ENCODE measurements at places on chromosomes 2 and 18.

DNA sequence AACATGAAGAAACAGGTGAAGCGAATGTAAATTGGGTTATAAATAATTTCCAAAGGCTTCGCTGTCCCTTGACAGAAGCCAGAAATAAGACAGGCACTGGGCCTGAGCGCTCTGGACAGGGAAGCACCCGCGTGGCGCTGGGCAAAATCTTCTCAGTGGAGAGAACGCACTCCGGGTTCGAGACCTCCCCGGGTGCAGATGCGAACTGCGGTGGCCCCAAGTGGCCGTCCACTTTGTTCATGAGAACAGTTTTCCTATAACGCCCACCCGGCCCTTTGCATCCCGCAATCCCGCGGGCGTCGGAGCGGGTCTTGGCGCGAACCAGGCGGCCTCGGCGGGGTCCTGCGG is 651 bp upstream of the DPYSL5 start:
- DNase-seq, result peak; percentile 58

DNA sequence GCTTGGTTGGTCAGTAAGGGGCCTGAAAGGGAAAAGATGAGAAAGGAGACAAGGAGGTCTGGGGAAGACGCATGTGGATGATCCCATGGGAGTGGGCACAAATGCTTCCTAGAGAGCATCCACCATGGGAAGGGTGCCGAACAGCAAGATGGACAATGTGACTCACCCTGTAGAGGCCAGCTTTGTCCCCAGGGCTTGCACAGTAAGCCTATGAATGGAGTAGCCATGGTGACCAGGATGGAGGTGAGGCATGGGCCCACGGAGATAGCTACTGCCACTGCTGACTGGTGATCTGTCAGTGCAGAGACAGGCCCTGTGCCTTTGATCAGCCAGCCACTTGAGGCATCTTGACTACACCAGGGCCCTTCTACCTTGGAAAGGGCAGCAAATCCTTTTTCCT is 172.6 kb downstream of the HAUS1 start:
- no peak for DNase-seq

DNA sequence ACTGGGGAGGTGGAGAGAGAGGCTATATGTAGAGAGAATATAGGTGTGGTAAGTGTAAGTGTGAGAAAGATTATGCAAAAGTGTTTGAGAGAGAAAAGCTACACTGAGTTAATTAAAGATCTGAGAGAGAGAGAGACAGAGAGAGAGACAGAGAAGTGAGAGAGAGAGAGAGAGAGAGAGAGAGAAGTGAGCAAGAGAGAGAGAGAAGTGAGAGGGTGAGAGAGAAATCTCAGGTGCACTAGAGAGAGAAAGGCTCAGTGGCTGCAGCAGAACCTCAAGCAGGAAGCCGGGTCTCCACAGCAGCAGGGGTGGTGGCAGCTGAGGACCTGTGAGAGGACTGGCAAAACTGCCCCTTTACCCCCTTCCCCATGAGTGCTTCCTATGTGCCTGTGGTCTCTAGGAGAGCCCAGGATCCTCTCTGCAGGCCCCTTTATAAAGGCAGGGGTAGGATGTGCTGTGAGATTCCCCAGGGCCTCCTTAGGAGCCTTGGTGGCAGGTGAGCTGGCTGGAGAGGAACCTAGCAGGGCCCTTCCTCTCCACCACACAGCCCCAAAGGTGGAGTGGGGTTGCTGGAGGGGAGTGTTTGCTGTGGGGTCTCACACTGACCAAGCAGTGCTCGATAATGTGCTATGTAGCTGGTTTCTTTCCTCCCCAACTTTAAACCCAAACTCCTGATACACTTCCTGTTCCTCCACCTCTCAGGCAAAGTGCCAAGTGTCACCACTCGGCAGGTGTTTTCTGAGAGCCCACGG is 52.6 kb downstream of the SLC4A5 start:
- no peak for DNase-seq

- DNase-seq, result no peak
These were observed 87.7 kb upstream of the SMAD7 start for GRCh38 chr18:49038423-49038822.

DNA sequence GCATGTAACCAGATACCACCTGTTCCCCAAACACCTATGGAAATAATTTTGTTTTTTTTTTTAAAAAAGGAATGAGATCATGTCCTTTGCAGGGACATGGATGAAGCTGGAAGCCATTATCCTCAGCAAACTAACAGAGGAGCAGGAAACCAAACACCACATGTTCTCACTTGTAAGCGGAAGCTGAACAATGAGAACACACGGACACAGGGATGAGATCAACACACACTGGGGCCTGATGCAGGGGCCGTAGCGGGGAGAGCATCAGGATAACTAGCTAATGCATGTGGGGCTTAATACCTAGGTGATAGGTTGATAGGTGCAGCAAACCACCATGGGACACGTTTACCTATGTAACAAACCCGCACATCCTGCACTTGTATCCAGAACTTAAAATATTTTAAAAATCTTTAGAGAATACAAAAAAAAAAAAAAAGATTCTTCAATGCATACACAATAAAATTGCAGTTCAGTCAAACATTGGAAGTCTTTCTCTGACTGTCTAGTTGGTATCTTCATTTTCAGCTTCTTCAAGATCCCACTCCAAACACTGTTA is 11.6 kb upstream of the CASP10 start:
- DNase-seq, result no peak

- DNase-seq, result no peak
These were observed 12.5 kb upstream of the PAX8 start for GRCh38 chr2:113291191-113291590.

DNA sequence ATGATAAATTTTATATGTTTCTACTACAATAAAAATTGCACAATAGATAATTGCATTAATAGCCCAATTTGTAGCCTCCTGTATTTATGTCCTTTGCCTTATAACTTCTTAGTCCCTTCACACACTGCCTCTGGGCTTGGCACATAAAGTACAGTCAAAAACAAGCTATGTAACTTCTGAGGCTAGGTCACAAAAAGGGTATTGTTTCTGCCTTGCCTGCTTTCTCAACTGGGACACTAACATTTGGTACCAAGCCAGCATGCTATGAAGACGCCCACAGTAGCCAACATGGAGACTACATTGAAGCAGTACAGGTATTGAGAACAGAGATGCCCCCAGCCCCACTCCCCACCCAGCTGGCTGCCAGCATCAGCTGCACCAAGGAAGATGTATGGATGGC is 5.4 kb upstream of the SLC3A1 start:
- DNase-seq, result no peak

DNA sequence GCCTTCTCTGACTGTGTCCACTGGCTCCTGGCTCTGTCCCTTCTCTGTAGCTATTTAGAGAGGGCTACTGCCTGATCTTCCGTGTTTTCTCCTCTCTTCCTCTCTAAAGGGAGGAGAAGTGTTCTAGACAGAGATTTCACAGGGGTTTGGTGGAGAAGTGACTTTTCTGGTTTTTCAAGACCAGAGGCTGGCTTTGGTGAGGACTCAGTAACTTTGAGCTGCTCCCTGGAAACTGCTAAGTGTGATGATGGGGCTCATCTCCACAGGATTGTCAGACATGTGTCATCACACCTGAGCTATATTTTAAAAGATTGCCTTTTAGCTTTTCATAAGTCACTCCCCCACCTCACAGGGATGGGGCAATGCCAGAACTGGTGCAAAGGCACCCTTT is 6.2 kb downstream of the MAL start:
- DNase-seq, result no peak

GRCh38 chr18:9950289-9951016 is 36.6 kb downstream of the VAPA start:
- no peak for DNase-seq

- DNase-seq, result no peak
These were observed 27.8 kb downstream of the ID2 start for GRCh38 chr2:8709611-8710010.

DNA sequence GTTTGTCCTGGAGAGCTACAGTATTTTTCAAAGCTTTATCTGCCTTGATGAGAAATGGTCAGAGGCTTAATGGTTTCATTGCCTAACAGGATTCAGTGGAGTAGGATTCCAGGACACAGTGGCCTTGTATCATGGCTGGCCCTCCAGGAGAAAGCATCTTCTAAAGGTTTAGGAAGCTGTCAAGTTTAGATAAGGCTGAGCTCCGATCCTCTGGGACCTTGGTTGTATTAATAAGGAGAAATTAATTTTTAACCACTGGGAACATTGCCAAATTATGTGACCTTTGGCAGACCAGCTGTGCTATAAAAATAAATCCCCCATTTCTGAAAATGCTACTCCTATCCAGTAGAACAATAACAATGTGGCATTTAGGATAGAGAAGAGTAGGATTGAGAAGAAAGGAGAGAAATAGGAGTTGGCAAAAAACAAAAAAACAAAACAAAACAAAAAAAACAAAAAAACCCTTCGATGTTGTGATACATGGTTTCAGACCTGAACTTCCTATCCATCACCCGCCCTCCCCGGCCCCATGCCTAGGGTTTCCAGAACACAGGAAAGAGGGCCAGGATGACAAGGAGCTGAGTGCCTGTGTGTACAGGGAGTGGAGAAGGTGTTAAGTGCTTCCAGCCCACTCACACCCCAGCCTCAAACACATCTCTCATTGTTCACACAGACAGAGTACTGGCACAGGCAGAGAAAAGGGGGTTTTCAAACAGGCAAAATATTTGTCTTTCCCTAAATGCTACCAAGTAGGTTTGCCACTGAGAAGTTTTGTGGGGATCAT is 6.3 kb downstream of the NRP2 start:
- peak; percentile 29 for DNase-seq

DNA sequence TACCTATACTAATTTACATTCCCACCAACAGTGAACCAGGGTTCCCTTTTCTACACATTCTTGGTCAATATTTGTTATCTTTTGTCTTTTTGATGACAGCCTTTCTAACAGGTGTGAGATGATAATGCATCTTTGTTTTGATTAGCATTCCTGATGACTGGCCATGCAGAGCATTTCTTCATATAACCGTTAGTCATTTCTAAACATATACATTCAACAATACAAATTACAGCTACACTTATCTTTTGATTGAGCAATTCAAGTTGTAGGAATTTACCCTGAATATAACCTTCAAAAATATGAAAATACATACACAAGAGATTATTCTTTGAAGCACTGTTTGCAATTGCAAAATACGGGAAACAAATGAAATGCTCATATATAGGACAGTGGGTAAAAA is 94.9 kb downstream of the TMEM131 start:
- no peak for DNase-seq

- DNase-seq, result no peak
These were observed 837.7 kb upstream of the SLC39A10 start for GRCh38 chr2:194819367-194819766.

- DNase-seq, result no peak
These were observed 1.3 kb downstream of the NETO1 start for GRCh38 chr18:72866442-72866900.

GRCh38 chr2:223576873-223577272 is 25.3 kb downstream of the SCG2 start:
- DNase-seq, result no peak

GRCh38 chr2:168669151-168669550 is 133.3 kb upstream of the NOSTRIN start:
- no peak for DNase-seq

DNA sequence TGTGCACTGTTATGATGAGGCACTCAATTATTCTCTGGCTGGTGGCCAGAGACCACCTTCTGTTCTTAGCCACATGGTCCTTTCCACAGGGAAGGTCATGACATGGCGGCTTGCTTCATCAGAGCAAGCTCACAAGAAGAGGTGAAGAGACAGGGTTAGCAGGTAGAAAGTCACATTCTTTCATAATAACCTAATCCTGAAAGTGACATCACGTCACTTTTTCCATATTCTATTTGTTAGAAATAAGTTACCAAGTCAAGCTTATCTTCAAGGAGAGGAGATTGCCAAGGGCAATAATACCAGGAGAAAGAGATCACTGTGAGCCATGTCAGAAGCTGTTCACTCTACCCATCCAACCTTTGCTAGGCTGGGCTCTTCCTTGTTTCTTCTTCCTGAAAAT is 139.4 kb downstream of the OSR1 start:
- no peak for DNase-seq

- peak; percentile 65 for DNase-seq
These were observed 374.6 kb upstream of the LYPD1 start for GRCh38 chr2:133044556-133044955.

DNA sequence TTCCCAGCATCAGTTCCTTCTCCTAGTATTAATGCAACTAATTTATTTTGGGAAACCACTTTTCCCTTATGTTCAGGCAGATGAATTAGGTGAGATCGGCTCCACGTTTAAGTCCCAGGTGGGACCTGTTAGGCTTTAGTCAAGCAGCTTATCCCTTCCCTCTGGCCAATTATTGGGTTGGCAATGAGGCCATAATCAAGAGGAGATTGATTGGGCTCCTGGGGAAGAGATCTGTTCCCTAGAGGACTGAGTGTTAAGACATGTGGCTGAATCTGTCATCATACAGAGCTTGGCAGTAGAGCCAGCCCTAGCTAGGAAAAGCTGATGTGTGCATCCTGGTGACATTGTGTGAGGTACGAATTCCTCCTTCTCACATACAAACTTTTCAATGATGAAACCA is 104.4 kb downstream of the PTH2R start:
- DNase-seq, result no peak

- DNase-seq, result peak; percentile 4
These were observed 44.1 kb downstream of the GATA6 start for GRCh38 chr18:22213333-22213973.

- no peak for DNase-seq
These were observed 27.3 kb downstream of the KCNF1 start for GRCh38 chr2:10939058-10939457.

GRCh38 chr2:200376513-200377354 is 70.2 kb downstream of the SPATS2L start:
- DNase-seq, result no peak

DNA sequence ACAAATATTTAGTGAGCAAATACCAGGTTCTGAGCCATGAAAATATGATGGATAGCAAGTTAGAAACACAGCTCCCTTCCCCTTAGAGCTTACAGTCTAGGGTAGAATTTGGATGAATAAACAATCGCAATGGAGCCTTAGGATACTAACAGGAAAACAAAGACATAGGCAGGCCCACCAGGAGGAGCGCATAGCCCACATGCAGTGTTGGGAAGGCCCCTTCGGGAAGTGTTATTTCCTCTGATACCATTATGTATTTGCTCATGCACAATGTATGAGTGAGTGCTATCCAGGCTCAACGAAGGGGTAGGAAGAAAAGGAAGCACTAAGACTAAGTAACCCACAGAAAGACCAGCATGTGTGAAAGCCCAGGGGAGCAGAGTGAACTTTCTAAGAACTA is 54.0 kb downstream of the RAB27B start:
- no peak for DNase-seq

GRCh38 chr18:55319459-55320193 is 268.4 kb downstream of the TCF4 start:
- no peak for DNase-seq
